Brain pericyte (primary cell): ENCODE measurements at places on chromosomes 5 and 9.
A peak's percentile ranks its signal among the peaks of the same experiment; 100 is the strongest.

- no peak for DNase-seq
These were observed 201.2 kb downstream of the ADCY2 start for GRCh38 chr5:7597059-7597642.

DNA sequence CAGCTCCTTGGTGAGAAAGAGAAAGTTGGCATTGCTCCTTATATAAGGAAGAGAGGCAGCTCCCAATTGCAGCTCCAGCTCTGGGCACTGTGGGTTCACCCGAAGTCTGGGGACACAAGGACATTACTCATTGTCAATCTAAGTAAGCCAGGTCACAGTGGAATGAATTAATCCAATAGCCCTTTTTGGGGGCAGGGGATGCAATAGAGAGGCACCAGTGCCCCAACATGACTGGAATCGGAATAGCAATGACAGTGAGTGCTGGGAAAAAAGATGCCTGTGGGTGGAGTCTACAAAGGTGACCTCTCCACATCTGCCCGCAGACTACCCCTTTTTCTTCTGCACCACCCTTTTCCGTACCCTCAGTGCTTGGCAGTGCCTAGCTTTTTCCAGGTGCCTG lies 11.1 kb upstream of the NEUROG1 start:
- no peak for DNase-seq

- DNase-seq: no peak
These were observed 2.0 kb downstream of the NKD2 start for GRCh38 chr5:1010641-1011046.

- DNase-seq: no peak
These were observed 171.2 kb upstream of the KIF2A start for GRCh38 chr5:62134811-62135210.

- no peak for DNase-seq
These were observed 6.8 kb upstream of the CXXC5 start for GRCh38 chr5:139641116-139642080.

- DNase-seq: no peak
These were observed 32.4 kb downstream of the AOPEP start for GRCh38 chr9:94758880-94759279.

GRCh38 chr9:97906236-97906831 lies 16.0 kb downstream of the TRMO start:
- no peak for DNase-seq

GRCh38 chr5:145025775-145026174 lies 809.4 kb downstream of the PRELID2 start:
- DNase-seq: no peak

GRCh38 chr5:932628-933250 lies 40.1 kb downstream of the TRIP13 start:
- DNase-seq: no peak

- DNase-seq: no peak
These were observed 293.0 kb upstream of the CDH12 start for GRCh38 chr5:23146183-23146582.

GRCh38 chr9:121283856-121284732 lies 16.1 kb downstream of the GSN start:
- no peak for DNase-seq

- no peak for DNase-seq
These were observed 160.1 kb downstream of the DMAC1 start for GRCh38 chr9:7639471-7639870.

GRCh38 chr5:139185589-139185988 lies 12.6 kb downstream of the SIL1 start:
- no peak for DNase-seq

DNA sequence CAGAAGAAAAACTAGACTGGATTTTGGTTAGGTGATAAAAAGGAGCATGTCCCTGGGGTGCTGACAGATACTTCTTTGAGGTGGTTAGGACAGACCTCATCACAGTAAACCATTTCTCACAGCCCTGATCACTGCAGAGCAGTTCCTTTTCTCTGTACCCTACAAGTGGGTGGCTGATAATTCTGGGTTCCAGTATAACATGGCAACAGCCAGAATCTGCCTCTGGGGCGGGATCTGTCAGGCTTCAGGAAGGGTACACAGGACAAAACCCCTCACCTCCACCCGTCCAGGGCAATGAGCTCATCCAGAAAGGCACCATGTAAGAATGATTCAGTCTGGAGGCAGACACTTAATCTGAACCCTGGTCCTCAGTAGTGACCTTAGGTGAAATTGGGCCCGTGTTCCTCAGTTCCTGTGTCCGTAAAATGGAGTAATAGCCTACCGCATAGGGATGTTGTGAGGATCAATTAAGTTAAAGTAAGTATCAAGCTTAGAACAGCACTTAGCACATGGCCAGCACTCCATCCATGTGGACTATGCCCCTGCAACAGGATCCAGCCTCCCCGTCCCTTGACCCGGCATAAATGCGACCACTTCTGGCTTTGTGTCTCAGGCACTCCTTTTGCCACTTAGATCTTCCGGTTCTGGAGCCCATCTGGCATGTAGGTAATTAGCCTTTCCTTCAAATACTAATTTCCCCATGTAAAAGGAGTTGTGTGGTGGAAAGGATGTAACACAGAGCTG lies 129.2 kb downstream of the LHFPL2 start:
- no peak for DNase-seq

DNA sequence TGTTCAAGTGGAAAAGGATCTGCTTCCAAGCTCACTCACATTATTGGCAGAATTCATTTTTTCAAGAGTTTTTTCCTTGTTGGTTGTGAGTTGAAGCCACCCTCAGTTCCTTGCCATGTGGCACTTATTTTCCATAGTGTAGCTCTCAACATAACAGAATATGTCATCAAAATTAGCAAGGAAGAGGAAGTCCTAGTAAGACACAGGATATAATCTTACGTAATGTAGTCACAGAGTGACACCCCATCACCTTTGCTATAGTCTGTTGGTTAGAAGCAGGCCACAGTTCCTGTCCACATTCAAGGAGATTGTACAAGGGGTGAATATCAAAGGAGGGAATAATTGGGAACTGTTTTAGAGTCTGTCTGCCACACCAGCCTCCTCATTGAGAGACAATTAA lies 15.7 kb downstream of the IRGM start:
- DNase-seq: no peak

GRCh38 chr9:98132806-98133631 lies 14.0 kb upstream of the TRIM14 start:
- DNase-seq: peak; percentile 15

DNA sequence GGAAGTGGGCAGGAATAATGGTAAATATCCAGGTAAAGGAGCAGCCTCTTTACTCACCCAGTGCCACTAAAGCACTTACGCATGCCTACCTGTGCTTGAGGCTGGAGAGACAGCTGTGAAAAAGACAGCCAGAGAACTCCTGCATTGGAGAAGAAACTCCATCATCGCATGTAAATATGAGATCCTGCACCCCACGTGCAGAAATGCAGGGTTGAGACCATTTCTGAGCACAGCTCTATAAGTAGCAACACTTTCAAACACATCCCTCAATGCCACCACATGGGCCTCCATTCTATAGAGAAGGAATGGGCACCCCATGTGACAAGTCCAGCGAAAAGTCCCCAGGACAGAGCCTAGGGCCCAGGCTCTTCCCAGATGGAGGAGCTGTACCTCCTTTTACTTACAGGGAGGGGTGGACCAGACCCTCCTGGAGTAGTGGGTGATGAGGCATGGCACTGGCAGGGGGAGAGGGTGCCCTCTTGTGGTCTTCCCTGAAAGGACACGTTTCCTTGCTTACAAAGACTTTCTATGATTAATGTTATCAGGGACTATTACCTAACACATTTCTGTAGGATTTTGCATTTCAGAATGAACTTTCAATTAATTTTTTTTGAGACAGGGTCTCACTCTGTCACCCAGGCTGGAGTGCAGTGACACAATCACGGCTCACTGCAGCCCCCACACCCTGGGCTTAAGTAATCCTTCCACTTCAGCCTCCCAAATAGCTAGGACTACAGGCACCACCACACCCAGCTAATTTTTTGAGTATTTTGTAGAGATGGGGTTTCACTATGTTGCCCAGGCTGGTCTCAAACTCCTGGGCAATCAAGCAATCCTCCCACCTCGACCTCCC lies 55.3 kb upstream of the IL17B start:
- DNase-seq: no peak

GRCh38 chr5:60977956-60978737 lies 33.1 kb downstream of the NDUFAF2 start:
- no peak for DNase-seq

DNA sequence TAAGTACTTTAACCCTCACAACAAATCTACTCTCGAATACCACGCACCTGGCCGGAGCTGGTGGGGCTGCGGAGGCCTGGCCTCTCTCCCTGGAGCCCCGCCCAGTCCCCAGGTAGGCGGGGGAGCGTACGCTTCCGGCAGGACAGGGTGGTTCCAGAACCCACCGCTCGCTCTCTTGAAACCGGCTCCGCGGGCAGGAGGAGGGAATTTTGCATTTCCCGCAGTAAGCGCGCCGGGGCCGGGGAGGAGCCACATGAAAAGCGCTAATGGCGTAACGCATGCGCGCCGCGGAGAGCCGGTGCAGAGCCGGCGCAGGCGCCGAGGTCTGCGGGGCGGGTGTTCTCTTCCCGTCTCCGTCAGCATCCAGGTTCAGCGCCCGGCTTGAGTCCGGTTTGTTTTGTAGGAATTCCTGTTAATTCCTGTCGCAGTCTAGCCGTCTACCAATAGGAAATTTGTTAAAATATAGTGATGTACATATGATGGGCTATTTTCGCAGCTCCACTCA lies 20.8 kb downstream of the CAVIN4 start:
- DNase-seq: no peak

GRCh38 chr5:35919191-35919590 lies 19.2 kb downstream of the CAPSL start:
- no peak for DNase-seq

DNA sequence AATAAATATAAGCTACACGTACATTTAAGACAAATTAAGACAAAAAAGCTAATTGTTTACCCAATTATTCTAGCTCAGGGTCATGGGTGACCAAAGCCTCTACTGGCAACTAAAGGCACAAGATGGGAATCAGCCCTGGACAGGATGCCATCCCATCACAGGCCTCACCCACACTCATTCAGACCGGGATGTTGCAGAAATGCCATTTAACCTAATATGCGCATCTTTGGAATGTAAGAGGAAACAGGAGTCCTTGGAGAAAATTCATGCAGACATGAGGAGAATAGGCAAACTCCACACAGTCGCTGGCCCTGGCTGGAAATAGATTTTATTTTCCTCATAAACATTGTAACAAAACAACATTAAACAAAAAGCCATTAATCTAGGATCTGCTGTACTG lies 2003.8 kb upstream of the CDH9 start:
- no peak for DNase-seq

GRCh38 chr9:129235931-129236331 lies 57.9 kb upstream of the IER5L start:
- DNase-seq: no peak

DNA sequence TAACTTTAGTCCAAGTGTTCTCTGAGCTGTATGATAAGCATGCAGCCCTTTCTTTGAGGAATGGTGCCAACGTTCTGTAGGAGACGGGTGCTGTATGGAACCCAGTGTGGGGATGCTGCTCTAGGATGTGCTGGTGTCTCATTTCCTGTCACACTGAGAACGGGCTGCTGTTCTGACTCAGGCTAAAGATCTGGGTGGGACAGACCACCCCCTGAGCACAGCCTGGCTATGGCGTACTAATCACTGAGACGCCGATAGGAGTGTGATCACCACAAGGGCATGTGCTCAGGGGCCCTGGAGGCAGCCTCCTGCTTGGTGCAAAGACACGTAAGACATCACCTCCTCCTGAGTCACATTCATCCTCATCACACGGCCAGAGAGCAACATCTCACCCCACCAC lies 240.4 kb downstream of the IRX2 start:
- DNase-seq: no peak

- DNase-seq: no peak
These were observed 25.2 kb upstream of the CEMIP2 start for GRCh38 chr9:71793386-71794105.

GRCh38 chr9:127509261-127509954 lies 58.1 kb downstream of the LRSAM1 start:
- DNase-seq: no peak

- no peak for DNase-seq
These were observed 92.0 kb upstream of the DNAH5 start for GRCh38 chr5:14036514-14036913.
